ENCODE measurements at places on chromosomes 2 and 18. TPM values are rescaled to one million over a fixed set of nuclear protein-coding genes. Genes with fewer than 3 reads are reported as not detected.

The SERPINB10 gene
- total RNA-seq = not detected

The SCN3A gene
- 22.2 TPM for total RNA-seq

The LRRTM1 gene
- total RNA-seq = 3.8 TPM

The SIX3 gene
- 0.86 TPM for total RNA-seq

The ACKR3 gene
- total RNA-seq = 1.2 TPM

The TWIST2 gene
- total RNA-seq = not detected

The GRB14 gene
- total RNA-seq = 0.83 TPM

The EN1 gene
- 0.39 TPM for total RNA-seq

The VWA3B gene
- not detected for total RNA-seq

The NT5C1B gene
- not detected for total RNA-seq

The OR6B3 gene
- total RNA-seq = not detected

The CACNB4 gene
- total RNA-seq = 5.1 TPM

The FN1 gene
- 28.6 TPM for total RNA-seq

The SULT1C2 gene
- not detected for total RNA-seq

The AGXT gene
- not detected for total RNA-seq

The CMPK2 gene
- total RNA-seq = 0.81 TPM

The COL3A1 gene
- not detected for total RNA-seq

The MBP gene
- total RNA-seq = 82.6 TPM

The DYSF gene
- 11.1 TPM for total RNA-seq

The GCG gene
- total RNA-seq = not detected

The HAUS1 gene
- total RNA-seq = 32.2 TPM

The SERPINB11 gene
- total RNA-seq = not detected

The SLC30A3 gene
- 1.3 TPM for total RNA-seq

The EFHD1 gene
- total RNA-seq = 0.71 TPM

The SERPINB13 gene
- total RNA-seq = not detected

The GKN1 gene
- not detected for total RNA-seq

The KCNIP3 gene
- 7.3 TPM for total RNA-seq

The PLB1 gene
- total RNA-seq = not detected

The IL1R2 gene
- total RNA-seq = not detected

Data from glutamatergic neuron (in vitro differentiated cells).